ENCODE measurements at places on chromosomes 1 and 21.

- no peak for DNase-seq
These were observed 1.7 kb downstream of the SDC3 start for GRCh38 chr1:30906631-30907441.

GRCh38 chr1:84110629-84111028 lies 33.4 kb upstream of the PRKACB start:
- no peak for DNase-seq

GRCh38 chr21:28282833-28283232 lies 709.8 kb downstream of the LTN1 start:
- no peak for DNase-seq

DNA sequence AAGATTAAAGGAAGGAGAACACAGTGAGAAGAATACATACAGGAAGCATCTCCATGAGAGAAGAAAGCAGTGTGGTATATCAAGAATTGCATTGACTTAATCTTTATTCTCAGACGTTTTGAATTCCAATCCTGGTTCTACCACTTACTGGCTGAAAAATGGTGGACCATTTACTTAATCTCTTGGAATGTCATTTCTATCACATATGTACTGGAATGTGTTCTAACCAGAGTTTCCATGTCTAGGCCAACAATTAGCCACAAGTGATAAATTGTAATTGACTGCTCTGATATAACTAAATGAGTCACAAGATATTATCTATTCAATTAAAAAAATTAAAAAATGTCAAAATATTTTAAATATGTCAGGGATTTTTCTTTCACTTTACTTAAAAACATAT lies 626.1 kb downstream of the PTPRC start:
- DNase-seq, result no peak

DNA sequence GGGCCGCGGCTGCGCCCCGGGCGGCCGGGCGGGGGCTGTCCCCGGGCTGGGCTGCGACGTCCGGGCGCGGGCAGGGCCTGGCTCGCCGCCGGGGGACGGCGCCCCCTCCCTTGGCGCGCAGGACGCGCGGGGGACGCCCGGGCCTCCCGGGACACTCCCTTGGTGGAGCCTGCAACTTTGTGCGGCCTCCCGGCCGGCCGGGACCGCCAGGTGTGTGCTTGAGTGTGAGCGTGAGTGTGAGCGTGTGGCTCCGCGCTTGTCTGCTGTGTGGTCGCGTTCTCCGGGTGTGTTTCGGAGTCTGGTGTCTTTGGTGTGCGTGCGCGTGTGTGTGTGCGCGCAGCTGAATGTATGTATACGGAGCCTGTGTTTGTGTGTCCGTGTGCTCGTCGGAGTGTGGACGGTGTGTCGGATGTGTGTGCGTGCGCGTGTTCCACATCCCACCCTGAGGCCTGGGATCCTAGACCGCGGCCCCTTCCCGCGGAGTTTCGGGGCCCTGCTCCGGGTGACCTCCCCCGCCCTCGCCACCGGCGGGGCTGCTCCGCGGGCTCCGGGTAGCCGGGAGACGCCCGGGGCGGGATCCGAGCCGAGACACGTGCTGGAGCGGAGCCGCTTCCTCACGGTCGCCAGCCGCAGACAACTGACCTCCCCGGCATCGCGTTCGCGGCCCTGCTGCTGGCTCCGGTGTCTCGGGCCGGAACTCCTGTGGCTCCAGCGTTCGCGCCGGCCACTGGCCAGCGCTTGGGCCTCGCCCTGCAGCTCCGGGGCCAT lies 1.7 kb downstream of the PTPRU start:
- DNase-seq, result no peak

All from stimulated activated CD4-positive, alpha-beta T cell treated with anti-CD3 and anti-CD28 coated beads, Interleukin-2, amount 100 ng/mL, for 24 hours (primary cell).